ENCODE measurements at places on chromosomes 2 and 18.

- DNase-seq: no peak
Observed at GRCh38 chr2:173708806-173709205, 256.4 kb downstream of the SP3 start.

- DNase-seq: no peak
Observed at GRCh38 chr2:105843476-105844374, 99.0 kb downstream of the NCK2 start.

GRCh38 chr18:23114171-23114881 lies 21.0 kb upstream of the CABLES1 start:
- peak; percentile 24 for DNase-seq

- DNase-seq: no peak
Observed at GRCh38 chr2:141992695-141993094, 138.1 kb downstream of the LRP1B start.

- DNase-seq: no peak
Observed at GRCh38 chr2:237232166-237232565, 146.5 kb downstream of the COPS8 start.

DNA sequence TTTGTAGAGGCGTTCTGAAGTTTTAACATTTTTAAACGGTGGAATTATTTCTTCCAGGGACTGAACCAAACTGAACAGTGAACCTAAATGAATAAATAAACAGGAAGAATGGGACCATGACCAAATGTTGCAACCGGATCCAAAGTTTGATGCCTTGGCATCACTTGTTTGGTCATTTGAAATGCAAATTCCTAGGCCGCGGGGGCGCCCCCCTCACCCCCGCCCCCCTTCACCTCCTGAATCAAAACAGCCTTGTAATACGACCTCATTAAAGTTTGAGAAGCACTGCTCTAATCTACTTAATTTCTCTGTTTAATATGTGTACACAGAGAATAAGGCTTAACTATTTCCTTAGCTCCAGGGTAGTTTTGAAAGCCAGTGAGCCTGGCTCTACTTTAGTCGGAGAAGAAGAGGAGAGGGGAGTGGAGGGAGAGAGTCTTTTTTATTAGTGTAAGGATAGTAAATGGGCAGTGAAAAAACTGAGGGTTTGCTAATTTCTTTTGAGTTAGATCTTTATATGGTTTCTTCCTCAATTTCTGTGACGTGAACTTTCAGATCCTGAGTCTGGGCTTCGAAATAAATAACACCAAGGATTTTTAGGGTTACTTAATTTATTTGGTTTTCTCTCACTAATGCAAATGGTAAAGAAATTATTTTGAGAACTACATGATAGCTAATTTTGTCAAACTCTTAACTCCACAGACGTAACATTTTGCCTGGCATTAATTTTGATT lies 5.7 kb downstream of the C2orf80 start:
- DNase-seq: peak; percentile 13

Data from retina (tissue), 1 donor.